ENCODE measurements at places on chromosomes 2 and 18. TPM values are rescaled to one million over a fixed set of nuclear protein-coding genes. Genes with fewer than 3 reads are reported as not detected.

DNA sequence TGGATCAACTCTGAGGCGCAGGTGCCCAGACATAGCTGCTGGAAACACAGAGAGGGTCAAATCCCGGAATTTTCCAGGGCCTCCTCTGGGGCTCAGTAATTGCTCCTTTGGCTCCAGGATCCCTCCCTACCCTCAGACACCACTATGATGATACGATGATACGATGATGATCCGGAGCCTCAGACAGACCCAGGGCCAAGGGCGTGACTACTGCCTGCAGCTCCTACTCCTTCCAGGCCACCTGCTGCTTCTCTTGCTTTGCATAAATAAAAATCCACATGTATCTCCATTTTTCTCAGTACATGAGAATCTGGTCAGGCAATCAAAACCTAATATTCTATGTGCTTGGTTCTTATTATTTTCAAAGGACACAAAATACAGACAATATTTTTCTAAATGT, 33.7 kb downstream of the MRPL35 start:
- DNase-seq = no peak

GRCh38 chr18:71913641-71914040, 630.5 kb downstream of the CBLN2 start:
- DNase-seq = no peak

GRCh38 chr2:66596256-66596655, 161.3 kb downstream of the MEIS1 start:
- DNase-seq = no peak

- no peak for DNase-seq
Measured at GRCh38 chr2:119126650-119127049, 31.9 kb downstream of the C1QL2 start.

GRCh38 chr2:85997017-85997970, 108.4 kb downstream of the POLR1A start:
- DNase-seq = no peak

- no peak for DNase-seq
Measured at GRCh38 chr2:128092656-128093055, 1.7 kb downstream of the UGGT1 start.

- peak; percentile 72 for DNase-seq
Measured at GRCh38 chr2:240983361-240983995, 14.9 kb upstream of the SNED1 start.

DNA sequence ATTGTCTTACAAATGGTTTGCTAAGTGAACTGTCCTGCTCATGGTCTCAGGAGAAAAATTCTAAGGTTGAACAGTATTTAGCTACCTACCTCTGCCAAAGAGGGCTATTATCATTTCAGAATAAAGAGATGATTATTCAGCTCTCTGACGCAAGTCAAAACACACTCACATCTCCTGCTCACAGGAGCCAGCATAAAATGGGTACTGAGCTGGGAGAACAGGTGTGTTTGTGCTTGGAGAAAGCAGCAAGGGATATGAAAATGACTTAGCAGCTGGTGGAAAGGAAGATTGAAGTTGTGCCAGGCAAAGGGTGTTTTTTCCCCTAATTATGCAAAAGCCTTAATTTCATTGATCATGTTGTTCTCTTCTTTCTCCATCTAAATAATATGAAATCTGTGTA, 47.3 kb upstream of the TANK start:
- DNase-seq = no peak

DNA sequence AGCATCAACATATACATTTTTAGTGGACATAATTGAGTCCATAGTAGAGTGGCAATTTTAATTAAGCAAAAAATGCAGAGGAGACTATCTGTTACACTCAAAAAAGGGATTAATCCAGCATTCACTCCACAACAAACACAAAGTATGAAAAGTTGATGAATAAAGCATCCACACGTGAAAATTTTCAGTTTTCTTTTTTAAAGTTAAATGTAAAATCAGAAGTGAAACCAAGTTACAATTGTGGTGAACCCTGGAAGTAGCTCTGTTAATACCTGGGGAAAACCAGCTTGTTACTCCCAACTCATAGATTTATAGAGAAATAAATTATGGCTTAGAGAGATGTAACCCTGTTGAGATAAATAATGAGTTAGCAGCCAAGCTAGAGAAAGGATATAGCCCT, 807.8 kb downstream of the TRIB2 start:
- no peak for DNase-seq

DNA sequence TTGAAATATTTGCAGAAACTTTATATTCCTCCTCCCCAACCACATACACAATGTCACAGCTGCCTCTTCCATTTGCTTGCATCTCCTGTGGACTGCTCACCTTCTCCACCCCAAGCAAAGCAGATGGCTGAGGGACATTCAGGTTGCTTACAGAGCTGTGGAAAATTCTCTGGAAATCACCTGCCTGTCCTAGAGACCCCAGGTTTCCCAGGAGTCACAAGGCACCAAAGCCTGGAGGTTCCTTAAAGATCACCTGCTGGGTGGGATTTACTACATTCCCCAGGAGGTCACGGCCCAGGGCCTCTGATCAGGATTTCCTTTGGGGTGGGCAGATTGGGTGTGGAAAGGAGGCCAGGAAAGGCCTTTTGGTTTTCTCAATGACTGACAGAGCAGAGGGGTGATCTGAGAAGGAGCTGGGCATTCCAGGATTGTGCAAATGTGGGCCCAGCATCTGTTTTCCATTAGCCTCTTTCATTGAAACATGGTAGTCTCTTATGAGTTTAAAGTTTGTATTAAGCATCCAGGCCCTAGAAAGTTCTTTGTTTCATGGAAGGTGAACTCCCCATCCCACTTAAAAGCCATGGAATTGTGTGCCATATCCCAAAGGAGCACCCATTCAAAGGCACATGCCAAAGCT, 410.7 kb upstream of the TNP1 start:
- no peak for DNase-seq

GRCh38 chr2:203734276-203734983, 28.0 kb downstream of the CD28 start:
- DNase-seq = no peak

GRCh38 chr2:47654790-47655562, 128.0 kb upstream of the MSH6 start:
- no peak for DNase-seq

DNA sequence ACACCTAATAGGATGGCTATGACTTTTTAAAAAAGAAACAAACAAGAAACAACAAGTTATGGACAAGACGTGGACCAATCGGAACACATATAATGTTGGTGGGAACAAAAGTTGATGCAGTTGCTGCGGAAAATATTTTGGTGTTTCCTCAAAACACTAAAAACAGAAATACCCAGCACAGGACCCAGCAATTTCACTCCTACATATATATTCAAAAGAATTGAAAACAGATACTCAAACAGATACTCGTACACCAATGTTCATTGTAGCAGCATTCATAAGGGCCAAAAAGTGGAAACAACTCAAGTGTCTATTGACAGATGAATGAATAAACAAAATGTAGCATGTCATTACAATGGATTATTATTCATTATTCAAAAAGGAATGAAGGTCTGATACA, 12.1 kb downstream of the CCDC141 start:
- DNase-seq = no peak

GRCh38 chr2:34408100-34408499, 809.0 kb upstream of the FAM98A start:
- DNase-seq = no peak

DNA sequence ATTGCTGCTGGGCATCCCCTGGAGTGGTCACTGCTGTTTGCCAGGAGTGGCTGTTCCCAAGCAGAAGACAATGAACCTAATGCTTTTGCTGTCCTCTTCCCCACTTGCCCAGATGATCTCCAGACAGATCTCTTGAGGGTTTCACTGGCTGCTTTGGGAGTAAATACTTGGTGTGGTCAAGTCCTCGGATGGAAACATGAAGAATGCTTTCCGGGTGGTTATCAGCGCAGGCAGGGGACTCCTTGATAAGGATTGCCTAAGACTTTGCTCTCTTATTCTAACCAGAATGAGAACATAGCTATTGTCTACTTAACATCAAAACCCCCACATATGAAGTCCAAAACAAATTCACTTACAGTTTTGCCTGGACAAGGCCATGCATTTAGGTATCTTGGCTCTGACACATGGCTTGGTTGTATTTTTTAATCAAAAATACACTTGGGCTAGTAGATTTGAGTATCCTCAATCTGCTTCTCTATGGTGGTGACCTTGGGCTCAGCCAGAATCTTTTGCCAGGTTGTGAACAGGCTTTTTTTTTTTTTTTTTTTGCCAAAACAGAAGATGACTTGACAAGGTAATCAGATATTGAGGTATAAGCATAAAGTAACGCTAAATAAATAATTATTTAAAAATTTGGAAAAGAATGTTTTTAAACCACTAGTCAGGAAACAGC, 34.8 kb upstream of the MYO3B start:
- DNase-seq = no peak

- no peak for DNase-seq
Measured at GRCh38 chr2:169027234-169027633, 3.9 kb downstream of the ABCB11 start.

DNA sequence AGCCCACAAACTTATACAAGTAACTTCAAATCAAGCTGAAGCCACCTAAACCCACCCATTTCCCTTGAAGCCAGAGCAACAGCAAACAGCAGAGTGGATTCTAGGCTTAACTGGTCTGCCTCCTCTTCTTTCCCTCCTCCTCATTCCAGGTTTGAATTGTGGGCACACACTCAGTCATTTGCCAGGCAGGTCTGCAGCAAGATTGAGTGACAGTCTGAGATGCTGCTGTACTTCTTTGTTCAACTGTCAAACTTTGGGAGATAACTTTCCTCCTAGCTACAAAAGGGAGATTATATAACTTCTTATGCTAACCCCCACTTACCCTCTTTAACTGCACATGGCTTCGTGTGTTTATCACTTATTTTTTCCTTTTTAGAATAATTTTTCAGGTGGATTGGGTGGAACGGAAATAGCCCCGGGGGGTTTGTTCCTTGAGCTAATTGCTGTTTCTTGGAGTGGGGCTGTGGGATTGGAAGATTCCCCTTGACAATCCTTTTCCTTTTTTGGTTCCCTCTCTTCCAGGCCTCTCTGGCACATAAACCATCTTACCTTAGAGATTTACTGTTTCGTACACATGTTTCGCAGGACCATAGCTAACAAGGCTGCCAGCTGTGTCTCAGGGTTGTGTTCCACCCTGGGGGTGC, 55.0 kb downstream of the RNF144A start:
- DNase-seq = no peak

- peak; percentile 71 for DNase-seq
Measured at GRCh38 chr2:101386599-101387150, 628 bp downstream of the CREG2 start.

- no peak for DNase-seq
Measured at GRCh38 chr2:208820014-208820688, 413.6 kb downstream of the PTH2R start.

DNA sequence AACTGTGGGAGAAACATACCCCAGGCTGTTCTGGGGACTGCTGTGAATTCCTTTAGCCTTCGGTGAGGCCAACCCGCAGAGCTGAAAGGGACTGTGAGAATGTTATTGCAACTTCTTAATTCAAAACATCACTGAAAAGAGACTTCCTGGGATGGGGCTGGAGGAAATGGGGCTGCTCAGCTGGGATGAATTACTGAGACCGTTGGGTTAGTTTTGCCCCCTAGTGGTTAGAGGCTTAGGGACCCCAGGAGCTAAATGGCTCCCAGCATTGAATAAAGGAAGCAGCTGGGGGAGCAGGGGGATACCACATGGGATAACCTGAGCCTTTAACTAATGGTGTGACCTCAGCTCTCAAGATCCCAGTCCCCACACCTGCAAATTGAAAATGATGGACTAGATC, 941.1 kb upstream of the FANCL start:
- no peak for DNase-seq

GRCh38 chr2:181367906-181368435, 89.2 kb upstream of the ITGA4 start:
- DNase-seq = no peak

- DNase-seq = no peak
Measured at GRCh38 chr2:174553811-174554493, 43.7 kb downstream of the WIPF1 start.

- DNase-seq = no peak
Measured at GRCh38 chr2:2809771-2810170, 478.7 kb upstream of the MYT1L start.

GRCh38 chr18:42578792-42579191, 536.7 kb downstream of the RIT2 start:
- no peak for DNase-seq

- no peak for DNase-seq
Measured at GRCh38 chr2:178271629-178272333, 77.5 kb downstream of the OSBPL6 start.

DNA sequence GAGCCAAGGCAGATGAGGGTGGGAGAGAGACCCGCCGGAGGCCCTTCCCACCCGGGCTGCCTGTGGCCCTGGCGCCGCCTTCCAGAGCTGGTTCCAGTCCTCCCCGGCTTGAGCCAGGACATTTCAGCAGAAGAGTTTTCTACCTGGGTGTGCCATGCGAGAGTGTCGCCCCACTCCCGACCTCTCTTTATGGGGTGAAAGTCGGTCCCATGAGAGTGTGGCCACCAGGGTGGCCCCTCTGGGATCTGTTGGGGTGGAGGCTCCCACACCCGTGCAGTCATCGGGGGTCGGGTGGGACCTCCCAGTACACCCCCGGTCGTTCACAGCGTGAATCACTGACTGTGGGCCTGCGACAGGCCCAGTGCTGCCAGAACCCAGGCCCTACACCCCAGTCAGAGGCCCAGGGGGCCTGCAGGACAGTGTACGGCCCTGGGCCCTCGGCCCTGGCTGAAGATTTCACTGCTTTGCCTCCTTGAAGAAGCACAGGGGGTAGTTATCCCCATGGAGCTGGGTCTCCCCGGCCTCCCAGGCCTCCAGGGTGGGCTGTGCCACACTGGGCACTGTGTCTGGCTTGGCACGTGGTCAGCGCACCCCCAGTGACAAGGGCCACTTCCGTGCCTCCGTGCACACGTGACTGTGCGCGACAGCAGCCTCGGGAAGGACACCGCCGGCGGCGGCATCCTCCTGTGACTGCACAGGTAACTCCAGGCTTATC, 5.9 kb downstream of the NFATC1 start:
- no peak for DNase-seq

- DNase-seq = no peak
Measured at GRCh38 chr2:200003444-200003843, 48.1 kb downstream of the MAIP1 start.

GRCh38 chr2:21372654-21373053, 248.9 kb downstream of the TDRD15 start:
- DNase-seq = no peak

Gene AKAIN1
- total RNA-seq = 0.55 TPM

Gene UPP2
- total RNA-seq = not detected

Gene ANKRD62
- total RNA-seq = 4.2 TPM

Gene IL1R2
- total RNA-seq = 1.2 TPM

Gene ALK
- total RNA-seq = 0.09 TPM

Gene REG1B
- total RNA-seq = 15,174 TPM

Gene ALLC
- not detected for total RNA-seq

Gene IL36A
- total RNA-seq = not detected

Gene MALT1
- 7.1 TPM for total RNA-seq

Gene MROH2A
- not detected for total RNA-seq

Gene ZNF236
- total RNA-seq = 13.3 TPM

All from pancreas (tissue), 10 donors.